ENCODE measurements at places on chromosomes 4 and X. TPM values are rescaled to one million over a fixed set of nuclear protein-coding genes. Genes with fewer than 3 reads are reported as not detected.

Gene CDKL2
- 0.84 TPM for total RNA-seq

Gene ANOS1
- total RNA-seq, result 0.45 TPM

Gene LONRF3
- 0.15 TPM for total RNA-seq

Gene RTL3
- total RNA-seq, result 0.50 TPM

Gene SLC7A11
- 8.8 TPM for total RNA-seq

Gene PPP2R2C
- 0.15 TPM for total RNA-seq

Gene CXCL8
- total RNA-seq, result 5.6 TPM

Gene ACE2
- not detected for total RNA-seq

Gene MAGEA1
- not detected for total RNA-seq

Gene LPAR4
- 0.17 TPM for total RNA-seq

Gene LINC00632
- 5.2 TPM for total RNA-seq

Gene DIAPH2
- 12.1 TPM for total RNA-seq

Gene SH3RF1
- total RNA-seq, result 12.3 TPM

Gene MYOZ2
- total RNA-seq, result not detected

Gene F8A1
- total RNA-seq, result 2.4 TPM

All from bronchus fibroblast of lung (primary cell).